Kasumi-1 (cell line): ENCODE measurements at places on chromosomes 1 and 21.

- DNase-seq: peak; percentile 77
Measured at GRCh38 chr1:12634156-12634555, 9.7 kb upstream of the AADACL4 start.

DNA sequence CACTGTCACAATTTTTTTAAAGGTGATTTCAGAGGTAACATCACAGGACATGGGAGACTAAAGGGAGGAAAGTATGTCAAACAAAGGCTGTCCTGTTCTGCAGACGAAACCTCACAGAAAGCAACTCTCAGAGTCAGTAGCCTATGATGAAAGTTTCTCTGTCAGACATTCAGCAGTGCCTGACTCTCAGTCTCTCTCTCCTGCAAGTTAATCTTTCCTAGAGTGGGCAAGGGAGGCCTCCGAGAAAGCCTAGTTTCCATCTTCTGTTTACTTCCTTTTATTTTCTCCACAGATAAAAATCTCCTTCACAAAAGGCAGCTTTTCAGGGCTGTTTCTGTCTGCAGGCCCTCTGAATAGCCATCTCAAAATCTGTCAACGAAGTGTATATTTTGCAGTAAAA, 24.9 kb upstream of the FMO2 start:
- DNase-seq: no peak

- DNase-seq: no peak
Measured at GRCh38 chr21:15018382-15018781, 46.4 kb downstream of the NRIP1 start.

- DNase-seq: no peak
Measured at GRCh38 chr1:54940042-54940441, 40.4 kb upstream of the TMEM61 start.

GRCh38 chr1:116489231-116489697, 81.6 kb downstream of the CD58 start:
- no peak for DNase-seq

GRCh38 chr1:219138747-219139146, 34.9 kb upstream of the LYPLAL1 start:
- no peak for DNase-seq

GRCh38 chr1:104163912-104164476, 414.3 kb downstream of the AMY1C start:
- no peak for DNase-seq

GRCh38 chr1:6171548-6172124, 8.5 kb downstream of the CHD5 start:
- peak; percentile 23 for DNase-seq

DNA sequence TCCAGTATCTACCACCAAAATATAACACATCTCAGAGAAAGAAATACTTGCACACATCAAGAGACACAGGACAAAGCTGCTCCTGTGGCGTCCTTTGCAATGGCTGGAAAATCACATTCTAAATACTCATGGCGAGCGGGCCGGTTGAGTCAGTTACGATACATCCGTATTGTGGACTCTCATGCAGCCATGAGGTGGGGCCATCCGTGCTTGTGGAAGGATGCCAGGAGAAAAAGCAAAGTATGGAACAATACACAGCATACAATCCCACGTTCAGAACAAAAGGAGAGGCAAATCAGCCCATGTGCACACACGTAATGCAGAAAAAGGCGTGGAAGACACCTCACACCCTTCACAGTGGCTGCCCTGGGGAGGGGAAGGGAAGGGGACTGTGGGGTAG, 13.1 kb downstream of the ATP13A2 start:
- DNase-seq: no peak

- DNase-seq: no peak
Measured at GRCh38 chr1:100721526-100722207, 2.1 kb downstream of the VCAM1 start.

DNA sequence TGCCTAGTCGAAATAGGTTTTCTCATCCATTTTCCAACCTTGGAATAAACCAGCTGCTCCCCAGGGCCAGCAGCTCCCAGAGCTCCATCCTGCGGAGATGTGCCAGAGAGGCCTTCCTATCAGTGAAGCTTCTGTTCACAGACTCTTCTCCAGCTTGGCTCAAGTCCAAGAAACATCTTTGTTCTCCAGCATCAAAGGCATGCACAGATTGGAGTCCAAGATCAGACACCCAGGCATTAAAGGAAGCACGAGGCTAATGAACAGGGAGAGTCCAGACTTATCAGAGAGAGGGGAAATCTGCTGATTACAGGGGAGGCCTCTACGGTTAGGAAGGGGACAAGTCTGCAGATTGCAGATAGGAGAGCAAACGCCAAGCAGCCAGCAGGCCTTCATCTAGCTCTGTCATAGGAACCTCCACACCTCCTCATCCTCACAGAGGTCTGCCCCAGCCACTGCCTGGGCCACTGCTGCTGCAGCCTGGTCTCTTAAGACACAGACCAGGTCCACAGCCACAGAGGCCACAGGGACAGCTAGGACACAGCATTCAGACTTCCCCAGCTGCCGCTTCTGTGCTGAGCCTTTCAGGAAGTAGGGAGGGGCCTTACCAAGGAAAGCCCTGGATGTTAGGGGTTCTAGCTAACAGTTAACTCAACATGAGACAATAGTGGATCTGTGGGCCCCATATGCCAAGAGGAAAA, 3.4 kb downstream of the PRR9 start:
- DNase-seq: no peak
